Activated T-helper 2 cell treated with anti-CD3 and anti-CD28 coated beads, Interferon-gamma antibody, Interleukin-2, Interleukin-4, amounts not matched to agents 10 μg/mL and 5 μg/mL and 100 μg/mL, durations not matched to agents 14 hours and 24 hours and 36 hours (primary cell): ENCODE measurements at places on chromosomes 3 and 15. TPM values are rescaled to one million over a fixed set of nuclear protein-coding genes. Genes with fewer than 3 reads are reported as not detected.

DNA sequence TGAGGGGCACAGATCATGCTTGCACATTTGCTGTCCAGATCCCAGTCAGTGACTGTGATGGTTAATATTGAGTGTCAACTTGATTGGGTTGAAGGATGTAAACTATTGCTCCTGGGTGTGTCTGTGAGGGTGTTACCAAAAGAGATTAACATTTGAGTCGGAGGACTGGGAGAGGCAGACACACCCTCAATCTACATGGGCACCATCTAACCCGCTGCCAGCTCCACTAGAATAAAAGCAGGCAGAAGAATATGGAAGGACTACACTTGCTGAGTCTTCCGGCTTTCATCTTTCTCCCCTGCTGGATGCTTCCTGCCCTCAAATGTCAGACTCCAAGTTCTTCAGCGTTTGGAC lies 5.1 kb downstream of the GP9 start:
- H3K4me3 ChIP-seq: no peak overlapping the region
- H3K36me3 ChIP-seq: no peaks in the 10 kb centered on the region
- DNase-seq: no peak
- no peak overlapping the region for H3K27ac ChIP-seq

DNA sequence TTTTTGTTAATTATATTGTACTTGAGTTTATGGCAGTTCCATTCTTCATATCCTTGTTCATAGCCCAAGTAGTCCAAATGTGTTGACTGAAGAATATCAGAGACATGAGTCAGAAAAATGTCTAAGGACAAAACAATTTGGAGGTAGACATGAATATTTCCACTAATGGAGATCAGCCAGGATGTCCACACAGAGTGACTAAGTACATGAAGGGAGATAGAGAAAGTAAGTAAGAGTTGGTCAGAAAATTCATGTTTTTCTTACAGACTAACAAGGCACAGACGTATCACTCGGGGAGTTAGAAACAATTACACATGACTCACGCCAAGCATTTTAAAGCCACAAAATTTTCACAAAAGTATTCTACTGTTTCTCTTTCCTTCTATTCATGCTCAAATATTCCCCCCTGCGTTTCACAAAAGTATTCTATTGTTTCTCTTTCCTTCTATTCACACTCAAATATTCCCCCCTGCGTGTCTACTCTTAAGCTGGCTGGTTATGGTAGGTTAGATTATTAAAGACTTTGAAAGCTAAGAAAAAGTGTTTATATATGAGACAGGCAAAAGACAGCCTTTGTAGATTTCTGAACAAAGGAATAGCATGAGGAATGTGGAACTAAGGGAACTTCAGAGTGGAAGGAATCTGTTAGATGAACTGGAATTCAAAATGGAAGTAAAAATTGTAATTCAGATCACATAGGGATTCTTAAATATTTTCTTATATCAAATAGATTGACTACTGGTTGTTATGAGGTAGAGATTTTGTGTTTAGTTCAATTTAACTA lies 648.7 kb upstream of the CCDC54 start:
- no peaks in the 10 kb centered on the region for H3K4me1 ChIP-seq
- no peak overlapping the region for H3K27ac ChIP-seq
- peaks cover 2% of the 10 kb centered on the region for H3K27me3 ChIP-seq
- H3K4me3 ChIP-seq: no peak overlapping the region

The GOLGA8J gene
- not detected in 2 replicates for total RNA-seq

GRCh38 chr3:158789592-158789991 lies 12.3 kb upstream of the MFSD1 start:
- no peak overlapping the region for H3K4me3 ChIP-seq
- DNase-seq: no peak
- no peaks in the 10 kb centered on the region for H3K36me3 ChIP-seq
- peaks cover 6% of the 10 kb centered on the region for H3K27me3 ChIP-seq
- no peak overlapping the region for H3K27ac ChIP-seq

The FANCD2OS gene
- total RNA-seq: not detected in 2 replicates
